ENCODE measurements at places on chromosomes 7 and 10.

GRCh38 chr10:110394296-110394695 is 89.6 kb upstream of the SMNDC1 start:
- no peak for DNase-seq

DNA sequence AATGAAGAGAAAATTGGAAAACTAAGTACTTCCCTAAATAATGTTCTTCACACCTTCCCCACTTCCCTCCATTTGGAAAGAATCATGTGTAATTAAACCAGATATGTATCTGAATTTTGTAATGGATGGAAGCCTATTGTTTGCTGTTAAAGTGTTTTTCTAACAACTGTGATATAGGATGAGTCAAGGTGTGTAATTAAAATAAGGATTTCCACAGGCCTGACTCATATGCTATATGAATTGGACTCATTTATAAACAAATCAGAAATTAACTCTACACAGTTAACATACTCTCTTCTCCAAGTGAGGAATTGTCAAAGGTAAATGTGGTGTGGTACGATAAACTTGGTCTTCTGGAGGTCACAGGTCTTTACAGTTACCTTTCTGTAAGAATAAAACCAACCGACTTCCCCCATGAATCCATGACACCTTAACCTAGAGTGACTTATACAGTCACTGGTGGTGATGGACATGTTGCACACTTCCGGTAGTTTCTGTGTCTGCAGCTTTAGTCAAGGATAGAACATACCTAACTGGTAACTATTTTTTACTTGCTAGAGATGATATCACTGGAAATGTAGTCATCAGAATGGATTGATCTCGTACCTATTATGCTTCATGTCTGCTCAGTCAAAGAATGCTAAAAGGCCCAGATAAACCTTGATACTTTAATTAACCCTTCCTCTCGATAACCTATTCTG is 12.8 kb downstream of the PNLIPRP3 start:
- no peak for DNase-seq

DNA sequence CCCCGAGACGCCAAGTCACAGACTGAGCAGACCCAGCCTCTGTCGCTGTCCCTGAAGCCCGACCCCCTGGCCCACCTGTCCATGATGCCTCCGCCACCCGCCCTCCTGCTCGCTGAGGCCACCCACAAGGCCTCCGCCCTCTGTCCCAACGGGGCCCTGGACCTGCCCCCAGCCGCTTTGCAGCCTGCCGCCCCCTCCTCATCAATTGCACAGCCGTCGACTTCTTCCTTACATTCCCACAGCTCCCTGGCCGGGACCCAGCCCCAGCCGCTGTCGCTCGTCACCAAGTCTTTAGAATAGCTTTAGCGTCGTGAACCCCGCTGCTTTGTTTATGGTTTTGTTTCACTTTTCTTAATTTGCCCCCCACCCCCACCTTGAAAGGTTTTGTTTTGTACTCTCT is 215.6 kb downstream of the TCF7L2 start:
- no peak for DNase-seq

- no peak for DNase-seq
Observed at GRCh38 chr7:121599887-121600286, 203.8 kb upstream of the FAM3C start.

DNA sequence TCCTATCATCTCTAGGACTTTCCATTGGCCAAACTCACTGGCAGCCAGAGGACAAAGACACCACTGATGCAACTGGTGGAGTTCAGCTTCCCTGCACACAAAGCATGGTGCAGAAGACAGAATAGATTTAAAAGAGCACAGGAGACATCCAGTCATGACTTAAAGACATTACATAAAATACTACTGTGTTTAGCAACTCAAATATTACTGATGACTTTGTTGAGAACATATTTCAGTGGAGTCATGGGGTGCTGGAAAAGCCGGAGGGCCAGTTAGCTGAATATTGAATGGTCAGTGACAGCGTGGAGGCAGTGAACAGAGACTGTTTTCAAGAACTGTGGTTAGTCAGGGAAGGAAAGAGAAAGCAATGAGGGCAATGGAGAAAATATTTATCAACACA is 296.3 kb upstream of the NRP1 start:
- no peak for DNase-seq

DNA sequence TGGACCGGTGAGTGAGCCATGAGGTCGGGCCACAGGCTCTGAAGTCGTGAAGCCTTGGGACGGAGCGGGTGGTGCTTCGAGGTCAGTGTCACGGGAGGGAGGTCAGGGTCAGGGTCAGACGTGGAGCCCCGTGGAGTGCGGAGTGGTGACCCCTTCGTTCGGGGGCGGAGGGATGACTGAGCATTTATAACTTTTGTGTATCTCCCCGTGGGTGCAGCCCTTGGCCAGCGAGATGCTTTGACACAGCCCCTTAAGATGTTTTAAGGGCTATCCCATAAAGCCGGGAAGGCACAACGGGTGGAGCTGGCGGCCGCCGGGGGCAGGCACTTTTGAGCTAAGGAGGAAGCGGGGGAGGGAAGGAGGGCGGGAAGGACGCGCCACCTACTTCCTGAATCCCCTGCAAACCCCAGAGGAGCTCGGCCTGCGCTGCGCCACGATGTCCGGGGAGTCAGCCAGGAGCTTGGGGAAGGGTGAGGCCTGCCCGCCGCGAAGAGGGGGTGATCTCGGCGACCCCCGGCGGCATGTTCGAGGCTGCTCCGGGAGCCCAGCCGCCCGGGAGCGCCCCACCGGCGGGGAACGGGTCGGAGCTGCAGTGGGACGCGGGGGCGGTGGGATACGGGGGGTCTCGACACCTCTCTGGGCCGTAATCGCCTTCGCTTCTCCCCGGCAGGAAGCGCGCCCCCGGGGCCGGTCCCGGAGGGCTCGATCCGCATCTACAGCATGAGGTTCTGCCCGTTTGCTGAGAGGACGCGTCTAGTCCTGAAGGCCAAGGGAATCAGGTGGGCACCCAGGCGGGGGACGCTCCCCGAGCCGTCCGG is at the start of gene GSTO1:
Gene GSTO1 (plus strand): TSS at position 400 of the 818 bp plus-strand sequence. CDS start 37 bp downstream, at position 437.
- DNase-seq: peak; percentile 53

GRCh38 chr7:152176797-152177196 is 151.3 kb downstream of the GALNT11 start:
- no peak for DNase-seq

DNA sequence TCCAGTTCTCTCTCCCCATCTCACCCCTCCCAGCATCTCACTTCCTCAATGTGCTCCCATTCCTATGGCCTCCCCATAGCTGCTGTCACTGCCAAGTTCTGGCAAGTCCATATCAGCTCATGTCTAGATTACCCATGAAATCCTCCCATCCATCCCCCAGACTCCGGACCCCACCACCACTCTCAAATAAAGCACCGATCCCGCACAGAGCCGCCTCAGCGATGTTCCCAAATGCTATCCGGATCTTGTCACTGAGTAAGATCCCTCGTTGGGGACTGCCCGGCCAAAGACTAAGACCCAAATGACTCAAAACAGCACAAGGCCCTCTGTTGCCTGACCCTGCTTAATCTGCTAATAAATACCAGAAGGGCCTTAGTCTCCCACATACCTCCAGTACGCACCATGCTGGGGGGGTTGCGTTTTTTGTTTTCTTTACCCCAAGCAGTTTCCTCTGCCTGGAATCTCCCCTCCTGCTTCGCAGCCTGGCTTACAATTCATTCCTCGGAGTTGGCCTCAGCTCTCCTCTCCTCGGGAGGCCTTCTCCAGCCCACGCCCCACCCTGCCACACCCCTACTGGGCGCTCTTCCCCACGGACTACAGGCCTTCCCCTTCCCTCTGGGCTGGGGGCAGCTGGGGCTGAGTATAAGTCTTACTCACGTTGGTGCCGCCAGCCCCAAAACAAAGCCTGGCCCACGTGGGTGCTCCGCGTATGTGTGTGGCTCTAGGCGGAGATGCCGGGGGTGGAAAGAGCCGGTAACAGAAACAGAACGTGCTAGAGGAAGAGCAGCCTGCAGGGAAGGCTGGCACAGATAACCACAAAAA is 1.8 kb upstream of the DUSP5 start:
- peak; percentile 41 for DNase-seq

DNA sequence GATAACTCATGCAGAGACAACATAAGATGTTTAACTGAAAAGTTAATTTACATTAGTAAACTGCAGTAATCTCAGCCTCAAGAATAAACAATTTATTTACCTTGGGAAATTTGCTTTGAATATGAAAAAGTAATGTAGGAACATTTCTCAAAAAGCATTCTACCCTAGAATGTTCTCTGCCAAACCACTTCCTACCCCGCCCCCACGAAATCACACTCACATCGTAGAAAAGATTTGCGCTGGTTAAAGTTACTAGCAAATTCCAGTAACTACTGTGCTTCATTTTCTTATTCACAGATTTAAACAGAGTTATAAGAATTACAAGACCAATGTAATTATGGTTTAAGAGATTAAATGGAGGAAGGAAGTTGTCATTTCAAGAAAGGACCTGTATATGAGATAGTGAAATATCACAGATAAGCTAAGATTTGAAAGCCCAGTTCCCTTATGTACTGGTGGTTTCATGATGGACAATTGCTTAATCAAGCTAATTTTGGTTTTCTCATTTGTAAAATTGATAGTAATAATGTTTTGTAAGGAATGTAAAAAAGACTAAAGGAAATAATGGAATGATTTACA is 175.4 kb downstream of the GNAI1 start:
- peak; percentile 9 for DNase-seq

DNA sequence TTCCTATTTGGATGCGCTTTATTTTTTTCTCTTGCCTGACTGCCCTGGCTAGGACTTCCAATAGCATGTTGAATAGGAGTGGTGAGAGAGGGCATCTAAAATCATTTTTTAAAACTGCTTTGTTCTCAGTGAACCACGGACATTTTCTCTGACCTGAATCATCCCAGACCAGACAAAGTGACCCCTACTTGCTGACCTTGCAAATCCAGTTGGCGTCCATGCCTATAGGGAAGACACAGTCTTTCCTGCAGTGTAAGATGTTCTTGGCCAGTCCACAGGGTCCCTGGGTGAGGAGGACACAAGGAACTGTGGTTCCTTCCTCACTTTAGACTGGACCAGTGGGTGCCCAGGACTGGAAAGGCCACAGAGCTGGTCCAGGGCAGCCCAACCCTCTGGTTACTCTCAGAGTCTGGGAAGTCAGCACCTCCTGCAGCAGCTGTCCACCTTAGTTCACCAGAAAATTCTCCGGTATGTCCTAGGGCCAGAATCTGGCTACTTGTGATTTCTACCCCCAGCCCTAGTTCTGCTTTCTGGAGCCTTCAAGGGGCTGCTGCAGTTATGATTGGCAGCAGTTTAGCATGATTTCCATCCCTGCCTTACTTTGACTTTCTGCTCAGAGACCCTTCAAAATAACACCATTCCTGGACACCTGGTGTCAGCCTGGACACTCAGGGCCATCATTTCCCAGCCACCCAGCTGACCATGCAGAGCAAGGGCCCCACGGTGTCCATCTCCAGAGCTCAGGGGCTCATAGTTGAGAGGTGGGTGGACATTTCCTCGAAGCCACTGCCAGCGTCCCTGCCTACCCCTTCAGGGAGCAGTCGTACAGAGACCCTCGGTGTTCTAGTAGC is 19.3 kb downstream of the VIPR2 start:
- DNase-seq: no peak

DNA sequence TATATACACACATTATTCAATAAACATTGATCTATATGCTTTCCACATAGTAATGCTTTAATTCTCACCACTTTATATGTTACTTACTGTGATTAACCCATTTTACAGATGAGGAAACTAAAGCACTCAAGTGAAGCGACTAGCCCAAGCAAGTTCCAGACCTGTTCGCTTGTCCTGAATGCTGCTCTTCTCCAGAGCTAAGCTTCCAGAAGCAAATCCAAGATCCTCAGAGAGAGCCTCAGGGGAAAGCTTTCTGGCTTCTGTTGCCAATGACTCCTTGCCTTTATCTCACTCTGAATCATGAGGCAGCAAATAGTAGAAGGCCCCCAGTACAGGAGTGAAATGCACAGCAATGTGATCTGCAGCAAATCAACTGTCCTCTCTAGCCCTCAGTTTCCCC is 32.2 kb downstream of the XPNPEP1 start:
- no peak for DNase-seq

- DNase-seq: no peak
Observed at GRCh38 chr7:102215711-102216110, 71.0 kb upstream of the SH2B2 start.

- DNase-seq: no peak
Observed at GRCh38 chr7:68682910-68683309, 915.4 kb upstream of the AUTS2 start.

DNA sequence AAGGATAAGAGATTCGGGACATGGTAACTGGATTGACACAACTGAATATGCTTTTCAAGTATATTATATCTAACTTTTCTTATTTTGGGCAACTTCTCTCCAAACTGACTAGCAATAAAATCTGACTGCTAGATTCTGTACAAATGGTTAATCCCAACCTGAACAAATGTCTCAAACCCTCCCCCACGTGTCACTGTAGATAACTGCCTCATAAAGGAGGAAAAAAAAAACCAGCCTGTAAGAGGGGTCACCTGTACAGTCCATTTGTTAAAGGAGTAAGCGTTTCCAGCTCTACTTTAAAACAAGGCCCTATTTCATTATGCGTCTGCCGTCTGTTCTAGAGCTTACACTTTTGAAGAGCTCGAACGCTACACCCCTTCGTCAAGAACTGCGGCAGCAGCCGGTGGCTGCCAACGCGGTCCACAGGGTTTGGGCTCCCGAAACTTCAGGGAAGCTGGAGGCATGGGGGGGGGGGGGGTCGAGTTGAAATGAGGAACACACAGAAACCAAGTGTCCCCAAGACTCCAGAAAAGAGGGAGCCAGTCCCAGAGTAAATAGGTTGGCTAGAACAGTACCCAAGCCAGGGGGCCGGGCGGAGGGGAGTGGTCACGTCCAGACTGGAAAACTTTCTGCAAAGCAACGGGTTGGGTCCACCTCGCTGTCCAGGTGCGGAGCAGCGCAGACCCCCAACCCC is 492 bp downstream of the COG5 start:
- DNase-seq: no peak

DNA sequence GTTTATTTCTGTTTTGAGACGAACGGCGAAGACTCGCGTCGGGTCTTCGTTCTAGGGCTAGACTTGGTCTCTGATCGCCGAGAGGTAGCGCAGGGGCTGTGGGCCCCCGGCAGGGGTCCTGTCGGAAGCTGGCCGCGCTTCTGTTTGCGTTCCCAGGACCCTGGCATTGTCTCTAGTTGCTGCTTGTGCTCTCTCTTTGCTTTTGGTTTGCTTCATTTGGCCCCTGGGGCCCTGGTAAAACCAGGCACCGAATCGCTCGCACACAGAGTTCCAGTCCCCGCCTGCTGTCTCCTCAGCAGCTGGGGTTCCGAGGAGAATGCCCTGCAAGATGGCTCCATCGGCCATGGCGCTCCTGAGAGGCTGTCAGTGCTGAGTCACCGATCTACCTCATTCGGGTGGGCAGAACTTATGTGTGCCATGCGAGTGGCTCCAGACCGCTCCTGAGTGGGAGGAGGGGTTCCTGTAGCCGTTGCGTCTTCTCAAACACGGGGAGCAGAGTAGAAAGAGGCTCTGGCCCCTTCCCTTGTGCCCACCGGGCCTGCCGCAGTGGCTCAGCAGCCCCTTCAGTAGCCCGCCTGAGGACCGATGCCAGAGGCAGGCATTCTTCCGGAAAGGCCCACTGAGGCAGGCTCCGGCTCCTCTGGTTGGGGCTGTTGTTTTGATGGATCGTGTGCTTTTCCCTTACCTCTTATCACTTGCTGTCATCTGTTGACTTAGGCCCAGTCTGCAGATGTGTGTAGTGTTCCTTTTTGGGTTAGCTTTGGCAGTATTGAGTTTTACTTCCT is 826 bp downstream of the CHPF2 start:
- peak; percentile 74 for DNase-seq

GRCh38 chr7:66683770-66684123 is 55.1 kb downstream of the KCTD7 start:
- DNase-seq: no peak

Data from stimulated activated CD8-positive, alpha-beta memory T cell treated with anti-CD3 and anti-CD28 coated beads, Interleukin-7, amount 100 ng/mL, for 4 hours (primary cell).